ENCODE measurements at places on chromosomes 7 and 10. TPM values are rescaled to one million over a fixed set of nuclear protein-coding genes. Genes with fewer than 3 reads are reported as not detected.

Gene OPN1SW
- not detected for total RNA-seq

Gene CWF19L1
- total RNA-seq, result 31.2 TPM

Gene CCL24
- not detected for total RNA-seq

GRCh38 chr7:140638173-140638791 is 2.3 kb downstream of the DENND2A start:
- peak; percentile 61 for DNase-seq

GRCh38 chr7:139767561-139767982 is 10.2 kb downstream of the HIPK2 start:
- DNase-seq, result no peak

GRCh38 chr7:141072548-141073172 is 1.2 kb upstream of the TMEM178B start:
- DNase-seq, result peak; percentile 93
